ENCODE measurements at places on chromosomes 2 and 18.

DNA sequence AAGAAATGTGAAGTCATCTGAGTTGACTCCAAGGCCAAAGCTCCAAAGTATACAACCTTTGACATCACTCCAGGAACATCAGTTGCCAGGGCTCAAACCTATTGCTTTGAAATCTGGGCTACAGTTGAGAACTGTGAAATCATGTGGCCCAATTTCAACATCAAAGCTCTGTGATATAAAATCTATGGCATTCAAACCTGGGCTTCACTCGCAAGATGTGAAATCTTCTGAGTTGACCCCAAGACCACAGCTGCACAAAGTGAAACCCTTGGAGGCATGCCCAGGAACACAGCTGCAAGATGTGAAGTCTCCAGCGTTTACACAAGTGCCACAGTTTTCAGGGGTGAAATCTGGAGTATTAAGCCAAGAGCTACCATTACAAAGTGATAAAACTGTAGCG lies 9.4 kb upstream of the ZNF512 start:
- DNase-seq, result no peak

- DNase-seq, result no peak
These were observed 55.1 kb downstream of the COL4A3 start for GRCh38 chr2:227219312-227220105.

GRCh38 chr18:10388373-10388772 lies 66.1 kb upstream of the APCDD1 start:
- no peak for DNase-seq

DNA sequence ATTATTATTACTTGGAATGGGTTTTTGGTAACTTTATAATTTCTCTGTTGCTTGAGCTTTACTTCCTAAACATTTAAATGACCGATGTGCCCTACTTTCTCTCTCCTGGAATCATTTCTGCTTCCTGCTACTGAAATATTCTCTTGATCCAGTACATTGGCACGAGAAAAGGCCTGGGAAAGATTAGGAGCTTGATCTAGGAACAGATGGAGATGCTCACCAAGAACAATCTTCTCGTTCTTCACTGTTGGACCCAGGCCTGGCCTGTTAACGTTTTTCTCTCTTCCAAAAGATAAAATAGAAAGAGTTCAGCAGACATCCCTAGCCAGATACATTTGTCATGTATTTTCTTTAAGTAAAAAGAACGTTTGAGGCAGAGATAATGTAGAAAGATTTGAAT lies 1356.8 kb upstream of the CRIM1 start:
- DNase-seq, result no peak

DNA sequence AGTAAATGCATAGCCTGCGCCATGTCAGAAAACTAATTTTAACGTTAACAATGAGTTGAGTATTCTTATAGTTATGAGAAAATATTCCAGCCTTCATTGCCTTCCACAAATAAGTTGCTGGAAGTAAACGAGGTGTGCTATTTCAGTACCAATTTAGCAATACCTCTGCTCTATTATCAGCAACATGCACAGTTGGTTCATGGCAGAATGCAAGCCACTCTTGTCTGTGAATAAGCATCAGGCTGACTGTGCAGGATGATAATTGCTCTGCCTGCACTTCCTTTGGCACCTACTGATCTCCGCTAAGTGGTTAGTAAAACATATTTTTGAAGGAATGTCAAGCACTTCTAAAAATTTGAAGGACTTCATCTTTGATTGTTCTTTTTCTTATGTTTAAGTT lies 261.9 kb upstream of the SIX3 start:
- DNase-seq, result no peak

- peak; percentile 2 for DNase-seq
These were observed 319.9 kb upstream of the SALL3 start for GRCh38 chr18:78659748-78660147.

DNA sequence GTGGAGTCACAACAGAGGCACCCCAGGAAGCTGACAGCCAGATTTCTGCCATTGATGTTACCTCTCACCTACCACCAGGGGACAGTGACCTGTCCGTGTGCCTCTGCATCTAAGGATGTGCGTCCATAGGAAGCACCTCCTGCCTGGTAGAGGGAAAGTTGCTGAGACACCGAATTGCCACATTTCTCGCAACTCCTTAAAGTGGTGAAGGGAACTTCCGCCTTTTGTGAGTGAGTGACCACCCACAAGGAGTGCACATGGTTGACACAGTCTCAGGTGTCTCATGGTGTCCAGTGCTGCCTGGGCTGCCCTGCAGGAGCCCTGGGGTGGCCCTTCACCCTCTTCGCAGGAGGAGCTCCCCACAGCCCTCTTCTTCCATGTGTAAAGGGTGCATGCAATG lies 201.8 kb downstream of the GBX2 start:
- DNase-seq, result no peak

DNA sequence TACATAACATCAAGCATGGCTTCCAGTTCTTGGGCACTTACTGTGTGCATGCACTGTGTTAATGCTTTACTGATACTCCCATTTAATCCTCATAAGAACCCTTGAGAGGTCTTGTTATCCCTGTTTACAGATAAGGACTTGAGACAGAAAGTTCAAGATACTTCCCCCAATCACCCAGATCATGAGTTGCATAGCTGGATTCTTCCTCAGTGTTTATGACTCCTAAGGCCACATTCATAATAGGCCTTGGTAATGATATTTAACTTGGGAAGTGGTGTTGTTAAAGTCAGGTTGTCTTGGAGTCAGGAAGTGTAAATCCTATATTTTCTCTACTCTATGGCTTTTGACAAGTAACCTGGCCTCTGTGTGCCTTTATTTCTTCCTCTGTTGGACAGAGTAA lies 22.7 kb downstream of the NOSTRIN start:
- DNase-seq, result no peak

GRCh38 chr2:96799623-96799935 lies 16.5 kb upstream of the CNNM3 start:
- no peak for DNase-seq

DNA sequence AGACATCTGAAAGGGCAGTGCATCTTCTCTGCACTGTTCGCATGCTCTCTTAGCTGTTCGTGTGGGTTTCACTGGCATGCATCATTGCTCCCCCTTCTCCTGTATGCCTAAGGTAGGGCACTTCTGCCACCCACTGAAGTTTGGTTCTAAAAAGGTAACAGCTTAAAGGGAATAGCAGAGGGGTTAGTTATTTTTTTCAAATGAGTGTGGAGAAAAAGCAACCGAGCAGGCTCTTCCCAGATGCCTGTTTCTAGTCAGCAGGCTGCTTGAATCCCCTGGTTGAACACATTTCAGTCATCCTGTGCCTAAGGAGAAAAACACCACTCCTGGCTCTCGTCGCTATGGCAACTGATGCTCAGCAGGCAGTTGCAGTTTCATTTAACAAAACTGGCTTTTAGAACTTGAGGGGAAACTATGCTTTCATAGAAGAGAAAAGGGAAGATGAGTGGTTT lies 69.8 kb upstream of the GALNT3 start:
- DNase-seq, result no peak

- DNase-seq, result no peak
These were observed 13.2 kb upstream of the ITGAV start for GRCh38 chr2:186576614-186577013.

- no peak for DNase-seq
These were observed 224.6 kb upstream of the LRRTM4 start for GRCh38 chr2:77746780-77747179.

GRCh38 chr2:26423750-26424149 lies 22.0 kb downstream of the DRC1 start:
- DNase-seq, result no peak

DNA sequence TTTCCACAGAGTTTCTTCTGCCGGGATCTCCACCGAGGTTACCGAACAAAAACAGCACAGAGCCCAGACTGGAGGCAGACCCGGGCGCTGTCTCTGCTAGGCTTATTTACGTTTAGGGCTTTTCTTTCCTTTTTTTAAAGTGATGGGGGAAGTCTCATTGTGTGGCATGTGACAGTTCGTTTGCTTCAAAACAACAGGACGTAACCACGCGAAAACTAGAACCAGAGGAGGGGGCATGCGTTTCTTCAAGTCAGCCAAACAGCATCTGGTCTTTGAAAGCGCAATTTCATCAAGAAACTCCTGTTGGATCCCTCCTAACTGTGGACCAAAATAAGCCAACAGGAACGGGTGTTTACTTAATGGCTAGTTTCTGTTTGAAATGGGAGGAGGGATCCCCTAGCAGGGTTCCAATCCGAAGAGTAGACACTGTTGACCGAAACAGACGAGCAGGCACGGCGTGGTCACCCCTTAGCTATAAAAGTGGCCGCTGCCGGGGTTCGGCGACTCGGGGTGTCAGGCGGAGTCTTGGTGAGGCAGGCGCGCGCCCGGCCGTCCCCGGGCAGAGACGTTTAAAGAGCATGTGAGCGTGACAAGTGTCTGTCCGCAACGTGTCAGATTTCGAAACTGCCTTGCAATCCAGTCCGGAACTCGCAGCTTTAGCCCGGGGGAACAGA lies 997 bp upstream of the TGIF1 start:
- no peak for DNase-seq

DNA sequence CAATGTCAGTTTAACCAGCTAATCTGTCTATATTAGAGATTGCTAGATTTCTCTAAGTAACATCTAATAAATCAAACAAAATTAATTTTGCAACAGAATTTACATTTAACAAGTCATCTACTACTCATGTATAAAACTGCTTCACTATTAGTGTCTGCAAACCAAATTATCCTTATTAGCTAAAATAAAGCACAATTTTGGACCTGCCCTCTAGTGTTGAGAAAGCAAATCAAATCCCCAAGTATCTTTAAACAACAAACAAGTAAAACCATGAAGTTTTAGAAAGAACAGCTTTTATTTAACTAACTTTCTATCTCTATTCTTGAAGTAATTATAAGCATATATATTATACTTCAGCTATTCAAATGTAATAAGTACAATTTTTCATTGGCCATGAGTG lies 113.1 kb upstream of the SP3 start:
- DNase-seq, result no peak
